ENCODE measurements at places on chromosomes 1 and 21.

GRCh38 chr1:192100686-192101468 lies 57.4 kb upstream of the RGS18 start:
- no peak for DNase-seq

GRCh38 chr21:38596264-38597042 lies 98.2 kb upstream of the ERG start:
- no peak for DNase-seq

DNA sequence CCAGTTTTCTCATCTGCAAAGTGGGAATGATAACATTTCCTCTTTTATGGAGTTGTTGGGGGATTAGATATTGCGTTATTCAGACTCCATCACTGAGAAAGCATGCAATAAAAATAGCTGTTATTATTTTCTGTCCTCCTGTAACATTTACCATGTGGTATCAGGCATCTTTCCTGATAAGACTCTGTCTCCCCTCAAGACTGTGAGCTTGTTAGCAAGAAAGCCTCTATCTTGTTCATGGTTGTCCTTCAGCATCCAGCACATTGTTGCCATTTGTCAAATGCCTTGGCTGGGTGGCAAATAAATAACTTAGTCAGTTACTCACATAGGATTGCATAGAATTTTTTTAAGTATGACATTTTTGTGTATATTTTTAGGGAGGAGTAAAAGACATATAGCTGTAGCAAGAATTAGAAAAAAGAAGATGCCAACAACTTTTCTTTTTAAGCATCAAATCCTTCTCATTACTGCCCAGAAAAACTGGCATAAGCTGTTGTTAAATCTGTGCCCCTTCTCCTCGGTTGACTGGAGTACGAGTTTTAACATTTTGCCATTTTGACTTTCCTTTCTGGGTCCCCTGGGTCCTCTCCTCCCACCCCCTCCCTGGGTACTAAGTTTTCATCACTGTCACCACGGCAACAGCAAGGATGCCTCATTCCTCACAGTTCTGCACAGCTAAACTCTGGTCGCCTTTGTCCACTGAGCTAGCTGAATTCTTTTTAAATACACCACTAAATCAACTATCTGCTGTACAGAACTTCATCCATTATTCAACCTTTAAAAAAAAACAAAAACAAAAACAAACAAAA lies 1.0 kb upstream of the JAM2 start:
- no peak for DNase-seq

DNA sequence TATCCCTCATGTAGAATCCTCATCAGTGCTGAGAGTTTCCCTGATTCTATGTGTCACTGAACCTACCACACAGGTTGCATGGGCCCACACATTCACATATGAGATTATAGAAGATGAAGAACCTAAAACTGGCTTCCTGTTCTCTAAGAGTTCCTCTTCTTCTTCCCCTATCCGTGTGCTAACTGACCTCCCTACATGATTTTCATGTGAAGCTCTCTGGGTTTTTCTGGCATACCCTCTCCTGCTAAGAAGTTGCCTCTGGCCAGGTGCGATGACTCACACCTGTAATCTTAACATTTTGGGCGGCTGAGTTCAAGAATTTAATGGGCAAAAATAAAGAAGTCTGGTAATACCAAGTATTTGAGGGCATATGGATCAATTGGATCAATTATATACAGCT lies 5.5 kb upstream of the CD244 start:
- DNase-seq = no peak

- no peak for DNase-seq
These were observed 13.2 kb downstream of the MAN1C1 start for GRCh38 chr1:25629836-25630235.

DNA sequence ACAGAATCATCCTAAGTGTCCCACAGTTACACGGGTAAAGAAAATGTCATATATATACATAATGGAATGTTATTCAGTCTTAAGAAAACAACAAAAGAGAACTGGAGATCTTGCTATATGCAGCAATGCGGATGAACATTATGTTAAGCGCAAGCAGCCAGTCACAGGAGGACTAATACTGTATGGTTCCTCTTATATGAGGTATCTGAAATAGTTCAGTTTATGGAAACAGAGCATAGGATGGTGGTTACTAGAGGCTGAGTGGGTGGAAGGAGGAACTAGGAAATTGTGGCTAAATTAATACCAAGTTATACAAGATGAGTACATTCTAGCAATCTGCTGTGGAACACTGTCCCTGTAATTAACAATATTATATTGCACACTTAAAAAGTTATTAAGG lies 834.3 kb downstream of the KCNT2 start:
- no peak for DNase-seq

- DNase-seq = no peak
These were observed 13.9 kb downstream of the URB1 start for GRCh38 chr21:32378956-32379355.

- DNase-seq = no peak
These were observed 14.6 kb upstream of the MPZL1 start for GRCh38 chr1:167706931-167707877.

DNA sequence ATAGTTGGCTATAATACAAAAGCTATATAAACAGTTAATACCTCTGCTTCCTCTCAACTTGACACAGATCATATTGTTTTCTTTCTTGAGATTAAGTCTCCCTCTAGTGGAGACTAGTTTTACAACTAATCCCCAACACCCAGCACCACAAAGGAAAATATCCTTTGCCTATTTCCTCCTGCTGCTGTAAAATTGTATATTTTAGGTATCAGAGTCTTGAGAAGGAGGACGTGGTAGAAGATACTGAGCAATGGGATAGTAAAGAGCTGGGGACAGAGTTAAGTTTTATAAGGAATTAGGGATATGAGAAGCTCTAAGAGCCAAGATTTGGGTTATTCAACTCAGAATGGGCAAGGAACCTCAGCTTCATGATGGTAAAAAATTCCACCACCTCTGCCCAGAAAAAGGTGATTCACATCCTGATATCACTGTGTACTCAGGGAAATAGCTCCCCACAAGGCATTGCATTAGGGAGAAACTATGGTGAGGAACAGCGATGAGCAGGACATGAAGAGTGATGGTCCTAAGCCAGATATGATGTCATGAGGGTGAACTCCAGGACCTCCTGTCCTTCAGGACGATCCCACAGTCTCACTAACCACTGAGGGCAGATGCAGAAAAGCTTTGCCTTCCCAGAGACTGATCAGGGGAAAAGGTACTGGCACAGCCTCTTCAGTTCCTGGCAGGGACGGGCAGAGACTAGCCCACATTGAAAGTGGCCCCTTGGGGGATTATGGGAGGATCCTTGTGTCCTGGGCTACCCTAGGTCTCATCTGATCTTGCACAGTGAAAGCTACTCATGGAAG lies 14.7 kb upstream of the CFAP126 start:
- no peak for DNase-seq

All from activated T-cell treated with anti-CD3 and anti-CD28 coated beads for 24 hours (primary cell).